ENCODE measurements at places on chromosomes 6 and 20.

GRCh38 chr6:22236626-22237414 lies 60.0 kb downstream of the PRL start:
- no peak for DNase-seq

DNA sequence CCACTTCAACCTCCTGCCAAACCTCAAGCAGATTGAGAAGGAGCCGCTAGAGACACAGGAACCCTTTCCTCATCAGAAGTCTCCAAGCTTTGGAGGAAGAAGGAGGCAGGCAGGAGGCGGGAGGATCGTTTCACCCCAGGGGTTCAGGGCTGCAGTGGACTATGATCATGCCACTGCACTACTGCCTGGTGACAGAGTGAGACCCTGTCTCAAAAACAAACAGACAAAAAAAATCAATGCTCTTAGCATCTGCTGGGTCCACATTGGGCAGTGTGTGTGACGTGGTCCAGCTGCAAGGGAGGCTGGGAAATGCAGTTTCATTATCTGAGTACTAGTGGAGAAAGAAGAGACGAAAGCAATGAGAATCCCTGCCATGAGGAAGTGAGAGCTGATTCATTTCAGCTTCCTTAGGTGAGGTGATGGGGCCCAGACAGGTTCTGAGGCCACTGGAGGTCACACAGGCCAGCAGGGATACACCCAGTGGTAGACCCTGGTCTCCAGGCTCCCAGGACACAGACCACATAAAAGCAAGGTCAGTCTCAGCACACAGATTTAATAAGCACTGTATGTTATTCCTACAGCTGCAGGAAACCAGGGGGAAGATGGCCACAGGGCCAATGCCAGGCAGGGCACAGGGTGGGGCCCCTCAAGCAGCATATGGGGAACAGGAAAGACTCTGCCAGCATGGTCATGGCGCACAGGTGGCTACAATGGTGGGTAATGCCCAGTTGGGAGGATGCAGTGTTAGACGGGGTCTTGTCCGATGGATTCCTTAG lies 4.3 kb downstream of the GFRA4 start:
- DNase-seq, result no peak

GRCh38 chr6:44051515-44051914 lies 75.7 kb downstream of the MRPL14 start:
- no peak for DNase-seq

GRCh38 chr20:17137692-17138091 lies 89.1 kb upstream of the PCSK2 start:
- no peak for DNase-seq

GRCh38 chr6:3770023-3770720 lies 18.7 kb upstream of the PXDC1 start:
- no peak for DNase-seq

GRCh38 chr6:15205321-15205720 lies 40.5 kb upstream of the JARID2 start:
- DNase-seq, result no peak

- no peak for DNase-seq
Observed at GRCh38 chr20:3111507-3111906, 27.0 kb upstream of the AVP start.

GRCh38 chr20:36984257-36984638 lies 32.7 kb upstream of the SAMHD1 start:
- DNase-seq, result no peak

GRCh38 chr6:113627480-113627879 lies 229.7 kb upstream of the MARCKS start:
- no peak for DNase-seq

DNA sequence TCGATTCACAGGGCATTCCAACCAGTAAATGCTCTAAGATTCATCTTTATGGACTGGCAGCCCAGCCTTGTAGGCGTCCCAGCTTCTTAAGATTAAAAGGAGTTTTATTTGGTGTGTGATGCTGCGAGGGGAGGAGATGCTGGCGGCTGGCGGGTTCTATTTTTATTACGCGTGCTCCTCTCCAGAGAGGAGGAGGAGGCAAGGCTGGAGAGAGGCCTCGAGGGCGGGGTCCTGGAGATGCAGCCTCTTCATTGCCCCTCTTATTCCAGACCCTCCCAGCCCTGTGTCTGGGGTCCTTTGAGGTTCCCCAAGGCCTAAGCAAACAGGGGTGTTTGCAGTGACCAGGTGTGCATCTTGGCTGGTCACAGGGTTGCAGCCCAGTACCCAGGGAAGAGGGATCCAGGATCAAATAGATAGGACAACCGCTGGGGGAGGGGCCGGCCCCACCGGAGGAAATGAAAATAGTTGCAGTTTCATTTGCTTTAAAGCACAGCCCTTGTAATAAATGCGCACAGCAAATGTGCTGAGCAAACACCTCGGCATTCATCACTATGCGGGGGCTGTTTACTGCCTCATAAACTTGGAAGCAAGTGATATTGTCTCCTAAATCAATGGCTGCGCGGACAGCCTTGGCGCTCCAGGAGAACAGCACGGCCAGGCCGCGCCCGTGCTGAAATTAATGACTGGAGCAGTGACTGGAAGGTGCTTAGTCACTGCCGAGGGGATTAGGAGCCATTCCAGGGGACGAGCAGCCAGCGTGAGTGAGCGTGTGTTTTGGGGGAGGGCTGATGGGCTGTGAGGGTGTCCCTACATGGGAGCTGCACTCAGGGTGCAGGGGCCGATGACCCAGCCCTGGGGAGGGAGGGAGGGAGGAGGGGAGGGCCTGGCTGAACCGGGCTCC lies 83.0 kb downstream of the TMEM242 start:
- no peak for DNase-seq

DNA sequence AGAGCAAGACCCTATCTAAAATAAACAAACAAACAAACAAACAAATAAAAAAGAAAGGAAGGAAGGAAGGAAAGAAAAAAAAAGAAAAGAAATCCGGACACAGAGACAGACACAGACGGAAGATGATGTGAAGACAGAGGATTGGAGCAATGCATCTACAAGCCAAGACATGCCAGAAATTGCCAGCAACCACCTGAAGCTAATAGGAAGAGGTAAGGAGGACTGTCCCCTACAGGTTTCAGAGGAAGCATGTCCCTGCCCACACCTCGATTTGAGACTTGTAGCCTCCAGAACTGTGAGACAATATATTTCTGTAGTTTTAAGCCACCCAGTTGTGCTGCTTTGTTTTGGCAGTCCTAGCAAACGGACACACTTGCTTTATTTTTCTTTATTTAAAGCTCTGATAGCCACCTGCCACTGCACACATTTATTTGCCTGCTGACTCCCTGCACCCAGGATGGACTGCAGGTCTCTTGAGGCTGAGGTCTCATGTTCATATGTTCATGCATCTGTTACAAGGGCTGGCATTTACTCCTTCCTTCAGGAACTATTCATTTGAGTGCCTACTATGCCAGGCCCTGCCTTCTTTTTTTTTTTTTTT lies 20.7 kb upstream of the ZMYND8 start:
- DNase-seq, result no peak

DNA sequence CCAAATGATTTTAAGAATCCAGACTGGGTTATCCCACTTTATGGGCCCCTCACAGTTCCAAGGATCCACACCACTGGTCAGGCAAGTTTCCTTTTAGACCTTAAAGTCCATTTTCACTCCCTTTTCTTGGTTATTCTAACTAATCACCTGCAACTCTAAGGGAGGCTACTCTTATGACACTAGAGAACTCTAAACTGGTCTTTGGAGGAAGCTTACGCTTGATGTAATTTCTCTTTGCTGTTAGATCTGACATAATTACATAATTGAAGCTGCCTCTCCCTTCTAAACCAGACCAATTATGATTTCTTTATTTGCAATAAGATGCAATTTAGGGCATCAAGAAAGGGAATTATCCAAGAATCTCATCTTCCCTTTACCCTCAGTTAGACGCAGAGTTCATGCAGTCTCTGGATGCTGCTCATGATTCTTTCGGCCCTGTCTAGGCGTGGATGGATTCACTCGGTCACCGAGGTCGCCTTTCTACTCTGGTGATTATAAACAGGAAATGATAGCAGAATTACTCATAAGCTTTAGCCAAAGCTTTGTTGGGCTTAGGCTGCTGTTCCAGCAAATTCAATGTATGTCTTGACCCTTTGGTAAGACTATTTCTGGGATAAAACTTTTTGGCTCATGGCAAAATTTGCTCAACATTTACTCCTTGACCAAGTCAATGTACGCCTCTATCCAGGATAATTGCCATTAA lies 166.4 kb upstream of the PRND start:
- no peak for DNase-seq

DNA sequence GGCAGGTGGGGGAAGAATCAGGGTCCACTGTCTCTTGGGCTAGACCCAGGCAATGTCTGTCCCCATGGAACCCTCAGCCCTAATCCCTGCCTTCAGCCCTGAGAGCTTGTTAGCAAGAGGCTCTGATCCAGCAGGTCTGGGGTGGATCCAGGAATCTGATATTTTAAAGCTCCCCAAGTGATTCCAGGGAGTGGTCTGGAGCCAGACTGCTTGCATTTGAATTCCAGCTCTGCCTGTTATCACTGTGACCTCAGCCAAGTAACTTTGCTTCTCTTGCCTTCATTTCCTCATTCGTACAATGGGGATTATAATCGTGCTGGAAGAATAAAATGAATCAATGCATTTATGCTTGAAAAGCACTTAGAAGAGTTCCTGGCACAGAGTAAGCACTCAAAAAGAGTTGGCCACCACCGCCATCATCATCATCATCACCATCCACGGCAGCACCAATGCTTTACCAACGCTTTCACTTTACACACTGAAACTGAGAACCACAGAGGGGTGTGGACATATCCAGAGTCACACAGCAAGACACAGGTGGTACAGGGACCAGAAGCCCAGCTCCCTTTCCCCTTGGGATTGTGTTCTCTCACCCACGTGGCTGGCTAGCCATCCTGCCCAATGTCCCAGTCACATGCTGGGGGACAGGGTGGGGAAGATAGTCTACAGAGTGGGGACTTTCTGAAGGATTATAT lies 75.7 kb upstream of the RALY start:
- DNase-seq, result no peak

DNA sequence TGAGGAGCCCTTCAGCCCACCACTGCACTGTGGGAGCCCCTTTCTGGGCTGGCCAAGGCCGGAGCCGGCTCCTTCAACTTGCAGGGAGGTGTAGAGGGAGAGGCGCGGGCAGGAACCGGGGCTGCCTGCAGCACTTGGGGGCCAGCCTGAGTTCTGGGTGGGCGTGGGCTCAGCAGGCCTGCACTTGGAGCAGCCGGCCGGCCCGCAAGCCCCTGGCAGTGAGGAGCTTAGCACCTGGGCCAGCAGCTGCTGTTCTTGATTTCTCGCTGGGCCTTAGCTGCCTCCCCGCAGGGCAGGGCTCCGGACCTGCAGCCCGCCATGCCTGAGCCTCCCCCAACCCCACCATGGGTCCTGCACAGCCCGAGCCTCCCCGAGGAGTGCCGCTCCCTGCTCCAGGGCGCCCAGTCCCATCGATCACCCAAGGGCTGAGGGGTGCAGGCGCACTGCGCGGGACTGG lies 101.7 kb upstream of the ADGRB3 start:
- DNase-seq, result no peak

DNA sequence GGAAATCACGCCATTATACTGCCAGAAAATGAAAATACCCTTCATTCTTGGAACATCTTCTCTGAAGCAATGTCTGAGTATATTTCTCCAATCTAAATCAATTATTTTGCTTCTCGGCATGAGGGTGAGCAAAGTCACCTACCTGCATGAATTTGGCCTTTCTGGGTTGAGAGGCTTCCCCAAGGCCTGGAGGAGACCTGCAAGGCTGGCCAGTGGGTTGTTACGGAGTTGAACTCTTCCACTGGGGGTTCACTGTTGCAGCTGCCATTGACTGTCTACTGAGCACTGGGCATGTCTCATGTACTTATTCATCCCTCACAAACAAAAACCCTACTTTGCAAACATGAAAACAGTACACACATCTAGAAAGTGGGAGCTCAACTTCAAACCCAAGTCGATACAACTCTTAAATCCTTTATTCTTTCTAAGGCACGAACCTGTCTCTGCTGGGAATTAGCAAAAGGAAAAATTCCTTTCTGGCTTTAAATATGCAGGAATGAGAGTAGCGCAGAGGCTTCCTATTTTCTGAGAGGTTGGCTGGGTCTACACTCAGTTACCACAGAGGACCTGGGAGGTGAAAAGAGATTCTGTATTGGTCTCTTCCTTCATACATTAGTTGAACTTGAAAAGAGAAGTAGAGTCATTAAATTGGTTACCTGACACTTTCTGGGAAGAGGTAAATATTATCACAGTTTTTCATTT lies 87.6 kb upstream of the SGK1 start:
- DNase-seq, result no peak

DNA sequence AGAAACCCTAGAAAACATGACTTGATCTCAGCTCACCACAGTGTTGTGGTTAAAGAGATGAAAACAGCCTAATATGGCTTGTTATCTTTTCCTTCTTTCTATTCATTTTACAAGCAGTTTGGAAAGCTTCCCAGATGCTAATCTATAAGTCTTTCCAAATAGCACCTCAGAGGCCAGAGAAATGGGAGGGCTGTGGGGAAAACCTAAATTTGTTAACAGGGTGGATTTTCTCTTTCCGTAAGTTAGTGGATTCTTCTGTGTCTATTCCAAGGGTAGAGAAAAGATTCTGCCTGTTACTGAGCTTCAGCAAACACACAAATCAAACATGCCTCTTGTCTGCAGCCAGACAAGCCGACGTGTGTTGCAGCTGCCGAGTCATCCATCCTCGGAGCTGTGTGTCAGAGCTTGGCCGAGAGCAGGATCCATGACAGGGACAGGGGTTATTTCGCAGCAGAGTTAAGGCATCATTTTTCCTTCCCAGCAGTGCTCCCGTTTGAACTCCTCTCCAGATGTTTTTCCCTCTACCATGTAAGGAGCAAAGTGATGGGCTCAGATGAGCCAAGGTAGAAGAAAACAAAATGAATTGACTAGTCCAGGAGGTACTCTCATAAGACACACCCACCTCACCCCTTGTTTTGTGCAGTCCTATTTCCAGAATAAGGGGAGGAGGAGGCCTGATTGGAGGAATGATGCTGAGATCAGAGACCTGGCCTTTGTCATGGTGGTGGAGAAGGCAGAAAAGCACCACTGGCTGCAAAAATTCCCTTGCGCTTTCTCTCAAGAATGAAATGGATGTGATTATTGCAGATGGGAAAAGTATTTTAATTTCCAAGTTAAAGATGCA lies 560.0 kb downstream of the C6orf118 start:
- no peak for DNase-seq

- no peak for DNase-seq
Observed at GRCh38 chr20:32434434-32434833, 76.3 kb downstream of the ASXL1 start.

GRCh38 chr6:71510856-71511255 lies 222.2 kb downstream of the OGFRL1 start:
- DNase-seq, result no peak

GRCh38 chr6:129209355-129209754 lies 326.4 kb downstream of the LAMA2 start:
- no peak for DNase-seq

DNA sequence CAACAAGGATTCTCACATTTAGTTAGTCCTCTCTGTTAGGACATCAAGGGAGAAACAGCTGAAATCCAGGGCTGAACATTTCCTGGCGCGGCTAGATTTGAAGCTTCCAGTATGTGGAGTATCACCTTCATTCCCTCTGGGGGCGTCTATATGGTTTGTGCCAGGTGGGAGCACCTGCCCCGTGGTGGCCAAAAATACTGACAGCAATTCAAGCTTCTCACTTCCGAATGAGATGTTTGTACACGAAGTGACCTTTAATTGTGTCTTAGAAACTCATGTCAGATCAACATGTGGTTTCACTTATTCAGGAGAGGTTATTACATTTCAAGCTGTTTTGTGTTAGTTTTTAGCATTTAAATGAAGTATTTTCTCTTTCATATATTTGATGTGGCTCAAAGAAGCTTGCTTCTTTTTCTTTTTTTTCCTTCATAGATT lies 67.3 kb upstream of the ZNF217 start:
- no peak for DNase-seq

Measured in T47D (cell line).